ENCODE measurements at places on chromosomes 16 and 17. TPM values are rescaled to one million over a fixed set of nuclear protein-coding genes. Genes with fewer than 3 reads are reported as not detected.
A peak's percentile ranks its signal among the peaks of the same experiment; 100 is the strongest.

DNA sequence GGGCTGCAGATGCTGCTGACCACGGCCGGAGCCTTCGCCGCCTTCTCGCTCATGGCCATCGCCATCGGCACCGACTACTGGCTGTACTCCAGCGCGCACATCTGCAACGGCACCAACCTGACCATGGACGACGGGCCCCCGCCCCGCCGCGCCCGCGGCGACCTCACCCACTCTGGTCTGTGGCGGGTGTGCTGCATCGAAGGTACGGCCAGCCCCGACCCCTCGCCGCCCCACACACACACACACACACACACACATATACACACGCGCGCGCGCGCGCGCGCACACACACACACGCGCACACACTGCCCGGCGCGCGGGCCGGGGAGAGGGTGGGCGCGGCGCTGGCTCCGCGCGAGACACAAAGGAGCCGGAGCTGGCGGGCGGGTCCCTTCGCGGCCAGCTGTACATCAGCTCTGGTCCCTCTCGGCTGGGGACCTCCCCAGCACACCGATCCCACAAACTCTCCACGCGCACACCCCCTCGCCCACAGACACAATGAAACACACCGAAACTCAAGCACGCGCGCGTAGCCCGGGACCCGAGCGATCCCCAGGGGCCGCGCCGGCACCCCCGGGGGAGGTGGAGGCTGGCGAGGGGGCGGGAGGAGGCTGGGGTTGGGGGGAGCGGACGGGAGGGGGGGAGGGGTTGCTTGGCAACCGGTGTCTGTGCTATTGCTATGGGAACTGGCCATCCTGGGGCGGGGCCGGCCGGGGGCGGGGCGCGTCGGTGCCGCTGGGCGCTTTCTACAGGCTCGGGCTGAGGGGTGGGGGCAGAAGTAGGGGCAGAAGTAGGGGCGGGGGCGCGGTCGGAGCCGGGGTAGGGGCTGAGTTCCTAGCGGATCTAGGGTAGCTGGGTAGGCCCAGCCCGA is 658 bp downstream of the CACNG4 start:
- peaks cover 49% of the 10 kb centered on the region for H3K27me3 ChIP-seq
- no peak overlapping the region for H3K27ac ChIP-seq
- DNase-seq, result no peak
- H3K36me3 ChIP-seq, result no peaks in the 10 kb centered on the region

ATP2A1 gene
- total RNA-seq, result 0.46 TPM

TRPV2 gene
- 86.5 TPM for total RNA-seq

DNA sequence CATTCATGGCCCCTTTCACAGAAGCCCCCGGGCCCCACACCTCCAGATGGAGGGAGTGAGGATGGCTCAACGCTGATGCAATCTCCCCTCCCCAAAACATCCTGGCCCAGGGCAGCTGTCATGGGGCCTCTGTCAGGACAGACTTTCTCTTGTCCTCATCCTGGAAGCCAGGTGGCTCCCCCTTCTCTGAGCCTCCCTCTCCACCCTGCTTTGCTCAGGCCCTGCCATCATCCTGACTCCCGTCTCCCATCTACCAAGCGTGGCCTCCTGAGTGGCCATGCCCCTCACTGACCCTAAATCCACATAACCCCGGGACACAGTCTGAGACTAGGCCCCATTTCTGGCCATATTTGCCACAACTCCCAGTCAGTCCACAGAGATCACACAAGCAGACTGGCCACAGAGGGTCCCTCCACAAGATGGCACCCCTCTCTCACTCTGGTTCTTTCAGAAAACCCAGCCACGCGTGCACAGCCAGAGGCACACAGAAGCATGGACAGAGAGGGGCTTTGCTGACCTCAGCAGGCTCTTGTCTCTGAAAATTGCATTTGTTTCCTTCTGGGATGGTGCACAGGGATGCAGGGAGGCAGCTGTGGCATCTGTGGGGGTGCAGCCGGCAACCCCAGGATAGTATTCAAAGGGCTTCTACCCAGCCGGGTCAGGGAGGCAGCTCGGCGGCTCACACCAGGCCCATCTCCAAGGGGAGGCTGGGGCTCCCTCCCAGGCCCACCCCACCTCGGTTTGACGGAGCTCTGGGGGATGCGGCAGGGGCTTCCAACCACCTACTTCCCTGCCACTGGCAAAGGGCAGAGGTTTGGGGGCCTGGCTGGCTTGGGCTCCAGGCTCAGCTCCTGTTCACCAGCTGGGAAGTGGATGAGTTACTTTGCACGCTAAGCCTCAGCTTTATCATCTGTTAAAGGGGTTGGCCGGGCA is 16.9 kb downstream of the DOC2B start:
- H3K27me3 ChIP-seq, result no peaks in the 10 kb centered on the region
- DNase-seq, result peak; percentile 61
- no peaks in the 10 kb centered on the region for H3K4me1 ChIP-seq
- H3K36me3 ChIP-seq, result no peaks in the 10 kb centered on the region

GRCh38 chr17:73340093-73340596 is 28.3 kb upstream of the CDC42EP4 start:
- H3K4me1 ChIP-seq, result peaks cover 6% of the 10 kb centered on the region
- no peaks in the 10 kb centered on the region for H3K27me3 ChIP-seq
- H3K36me3 ChIP-seq, result no peaks in the 10 kb centered on the region
- no peak for DNase-seq
- H3K27ac ChIP-seq, result peak overlapping the region; percentile 59

AOC2 gene
- total RNA-seq, result 2.0 TPM

DNA sequence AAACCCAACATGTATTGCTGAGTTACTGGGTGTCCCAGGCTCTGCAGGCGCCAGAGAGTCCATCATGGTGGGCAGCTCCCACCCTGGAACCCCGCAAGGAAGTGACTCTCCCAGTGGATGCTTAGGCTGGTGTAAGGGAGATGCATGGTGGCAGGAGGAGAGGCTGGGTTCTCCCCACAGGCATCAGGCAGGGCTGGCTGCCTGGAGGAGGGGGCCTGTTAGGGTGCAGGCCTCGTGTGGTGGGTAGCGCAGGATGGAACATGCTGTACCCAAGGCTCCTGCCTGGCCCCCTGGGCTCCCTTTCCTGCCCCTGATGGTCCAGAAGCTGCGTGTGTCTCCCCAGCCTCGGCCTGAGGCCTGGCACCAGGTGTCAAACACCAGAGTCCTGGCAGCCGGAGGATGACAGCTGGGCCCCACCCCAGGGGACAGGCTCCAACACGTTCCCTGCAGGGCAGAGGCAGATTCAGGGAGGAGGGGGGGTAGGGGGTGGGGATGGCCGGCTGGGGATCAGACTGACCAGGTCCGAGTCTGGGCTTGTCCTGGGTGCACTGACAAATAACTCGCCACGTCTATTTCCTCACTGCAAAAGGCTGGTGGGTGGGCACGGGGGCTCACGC is 40.2 kb upstream of the CIBAR2 start:
- H3K4me1 ChIP-seq, result peaks cover 5% of the 10 kb centered on the region
- no peaks in the 10 kb centered on the region for H3K27me3 ChIP-seq
- no peak overlapping the region for H3K4me3 ChIP-seq
- H3K36me3 ChIP-seq, result no peaks in the 10 kb centered on the region

FBXW10B gene
- total RNA-seq, result 1.4 TPM

DNA sequence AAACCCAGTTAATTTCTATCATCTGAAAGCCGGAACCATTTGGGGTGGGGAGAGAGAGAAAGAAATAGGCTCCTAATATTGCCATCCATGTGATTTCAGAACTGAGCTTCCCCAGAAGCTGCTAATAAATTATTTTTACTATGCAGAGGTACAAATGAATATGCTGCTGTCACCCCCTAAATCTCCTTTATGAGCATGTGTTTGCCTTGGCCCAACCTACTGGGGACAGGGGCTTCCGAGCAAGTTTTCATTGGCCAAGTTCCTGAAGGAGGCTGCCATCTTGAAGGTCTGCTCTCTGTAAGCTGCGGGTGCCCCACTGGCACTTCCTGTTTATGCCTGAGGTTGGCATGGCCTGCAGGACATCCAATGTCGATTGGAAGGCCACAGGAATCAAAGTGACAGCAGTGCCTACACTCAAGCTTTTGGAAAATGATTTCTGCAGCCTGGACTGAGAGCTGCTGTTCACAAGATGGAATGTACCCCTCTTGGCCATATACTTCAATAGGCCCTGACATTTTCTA is 194.7 kb downstream of the XYLT1 start:
- H3K36me3 ChIP-seq, result no peaks in the 10 kb centered on the region
- no peak for DNase-seq
- no peaks in the 10 kb centered on the region for H3K27me3 ChIP-seq
- H3K4me1 ChIP-seq, result no peaks in the 10 kb centered on the region
- no peak overlapping the region for H3K4me3 ChIP-seq

GRCh38 chr16:49842972-49843371 is 12.9 kb downstream of the ZNF423 start:
- no peaks in the 10 kb centered on the region for H3K36me3 ChIP-seq
- H3K27me3 ChIP-seq, result peaks cover 5% of the 10 kb centered on the region
- no peak overlapping the region for H3K4me3 ChIP-seq
- peaks cover 7% of the 10 kb centered on the region for H3K4me1 ChIP-seq
- no peak for DNase-seq

DNA sequence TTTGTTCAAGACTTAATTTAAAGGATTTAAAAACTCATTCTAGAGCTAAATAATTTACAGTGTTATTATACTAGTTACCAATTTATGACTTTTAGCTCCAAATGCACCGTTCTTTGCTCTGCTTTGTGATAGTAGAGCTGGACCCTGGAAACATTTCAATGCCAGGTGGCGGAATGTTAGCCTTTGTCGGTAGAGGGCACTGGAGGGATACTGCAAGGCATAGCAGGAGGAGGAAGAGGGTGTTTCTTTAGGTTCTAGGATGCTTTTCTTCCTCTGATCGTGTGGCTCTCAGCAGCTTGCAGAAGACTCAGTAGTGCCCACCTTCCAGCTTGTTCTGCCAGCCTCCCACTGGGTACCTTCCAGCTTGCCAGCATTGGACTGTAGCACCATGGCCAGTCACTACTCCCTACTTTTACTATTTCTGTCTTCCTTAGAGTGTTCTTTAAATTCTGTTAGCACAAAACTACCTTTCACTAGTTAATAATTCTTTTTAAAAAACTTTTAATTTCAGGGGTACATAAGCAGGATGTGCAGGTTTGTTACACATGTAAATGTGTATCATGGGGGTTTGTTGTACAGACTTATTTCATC is 325.3 kb downstream of the UTP18 start:
- no peaks in the 10 kb centered on the region for H3K27me3 ChIP-seq
- H3K27ac ChIP-seq, result no peak overlapping the region
- H3K4me3 ChIP-seq, result no peak overlapping the region
